A673 (cell line): ENCODE measurements at places on chromosomes 6 and 20.

DNA sequence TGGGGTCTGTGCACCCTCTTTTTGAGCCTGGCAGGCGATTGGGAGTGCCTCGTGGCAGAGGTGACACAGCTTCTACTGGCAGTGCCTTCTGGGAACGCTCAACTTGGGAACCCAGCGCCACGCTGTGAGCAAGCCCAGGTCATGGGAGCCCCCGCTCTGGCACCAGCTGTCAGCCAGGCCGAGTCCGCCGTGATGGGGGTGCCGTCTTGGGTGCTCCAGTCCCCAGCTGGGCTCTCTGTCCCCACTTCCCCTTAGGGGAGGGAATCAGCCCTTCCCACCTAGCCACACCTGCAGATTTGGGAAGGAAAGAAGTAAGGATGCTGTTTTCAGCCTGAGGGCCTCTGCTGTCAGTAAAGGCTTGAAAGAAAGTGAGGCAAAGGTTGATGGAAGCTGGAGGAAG, 31.0 kb upstream of the NTSR1 start:
- no peak for DNase-seq

- no peak for DNase-seq
Measured at GRCh38 chr6:25735261-25735660, 19.3 kb upstream of the SLC17A4 start.

DNA sequence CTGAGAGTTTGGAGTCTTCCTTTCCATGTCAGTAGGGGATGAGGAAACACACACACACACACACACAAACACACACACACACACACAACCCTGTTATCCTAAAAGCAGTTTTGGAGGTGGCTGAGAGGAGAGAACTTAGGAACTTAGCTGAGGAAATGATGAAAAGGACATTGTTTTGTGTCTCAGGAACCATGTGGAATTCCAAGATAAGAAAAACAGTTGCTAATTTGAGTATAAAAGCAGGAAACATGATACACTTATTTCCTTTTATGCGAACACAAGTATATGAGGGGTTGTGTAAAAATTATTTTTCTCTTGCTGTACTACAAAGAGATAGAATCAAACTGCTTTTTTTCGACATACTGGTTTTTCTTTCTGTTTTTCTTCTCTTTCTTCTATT, at the start of gene MYCT1:
Gene MYCT1, plus strand, starts transcription at position 264 of the 400 bp plus-strand sequence. Its CDS starts 6 bp downstream, at position 270.
- DNase-seq = no peak

DNA sequence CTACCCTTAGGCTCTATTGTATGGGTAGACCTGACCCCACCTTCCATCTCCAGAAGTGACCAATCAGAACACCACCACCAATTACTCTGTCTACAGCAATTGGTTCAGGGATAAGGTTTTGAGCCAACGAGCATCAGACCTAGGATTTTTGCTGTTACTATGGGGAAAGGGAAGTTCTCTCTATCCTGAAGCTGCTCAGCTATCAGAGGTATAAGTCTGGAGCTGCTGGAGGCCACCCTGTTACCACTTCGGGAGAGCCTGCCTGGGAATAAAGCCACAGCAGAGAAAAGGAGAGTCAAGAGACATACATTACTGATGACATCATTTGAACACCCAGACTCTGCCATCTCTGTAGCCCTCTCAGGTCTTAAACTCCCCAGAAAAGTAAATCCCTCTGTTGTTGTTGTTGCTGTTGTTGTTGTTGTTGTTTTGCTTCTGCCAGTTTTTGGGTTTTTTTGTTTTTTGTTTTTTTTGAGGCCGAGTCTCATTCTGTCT, 94.5 kb downstream of the PREX1 start:
- DNase-seq = peak; percentile 43

DNA sequence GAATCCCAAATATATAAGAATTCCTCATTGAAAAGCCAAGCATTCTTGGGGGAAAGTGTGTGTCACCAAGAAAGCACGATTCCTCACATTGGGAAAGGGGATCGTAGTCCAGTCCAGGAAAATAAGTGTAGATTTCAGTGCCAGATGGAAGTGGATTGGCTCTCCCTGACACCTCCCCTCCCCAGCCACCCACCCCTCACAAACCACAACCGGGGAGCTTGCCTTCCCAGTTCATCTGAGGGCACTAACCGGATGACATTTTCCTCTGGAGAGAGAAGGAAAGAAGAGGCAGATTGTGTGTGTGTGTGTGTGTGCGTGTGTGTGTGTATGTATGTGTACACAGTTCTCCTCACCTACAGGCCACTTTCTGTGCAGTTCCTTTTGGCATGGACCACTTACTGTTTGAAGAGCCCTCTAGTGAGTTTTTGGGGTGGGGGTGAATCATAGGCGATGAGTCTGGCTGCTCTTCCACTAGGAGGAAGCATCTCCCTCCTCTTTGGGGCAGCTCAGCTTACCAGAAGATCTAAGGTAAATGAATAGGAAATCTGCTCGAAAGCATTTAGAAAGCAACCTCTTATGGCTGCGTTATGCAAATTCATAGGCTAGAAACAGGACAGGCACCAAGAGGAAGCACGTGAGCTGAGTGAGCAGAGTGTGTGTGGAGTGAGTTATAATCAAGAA, 20.8 kb downstream of the DAAM2 start:
- DNase-seq = no peak

DNA sequence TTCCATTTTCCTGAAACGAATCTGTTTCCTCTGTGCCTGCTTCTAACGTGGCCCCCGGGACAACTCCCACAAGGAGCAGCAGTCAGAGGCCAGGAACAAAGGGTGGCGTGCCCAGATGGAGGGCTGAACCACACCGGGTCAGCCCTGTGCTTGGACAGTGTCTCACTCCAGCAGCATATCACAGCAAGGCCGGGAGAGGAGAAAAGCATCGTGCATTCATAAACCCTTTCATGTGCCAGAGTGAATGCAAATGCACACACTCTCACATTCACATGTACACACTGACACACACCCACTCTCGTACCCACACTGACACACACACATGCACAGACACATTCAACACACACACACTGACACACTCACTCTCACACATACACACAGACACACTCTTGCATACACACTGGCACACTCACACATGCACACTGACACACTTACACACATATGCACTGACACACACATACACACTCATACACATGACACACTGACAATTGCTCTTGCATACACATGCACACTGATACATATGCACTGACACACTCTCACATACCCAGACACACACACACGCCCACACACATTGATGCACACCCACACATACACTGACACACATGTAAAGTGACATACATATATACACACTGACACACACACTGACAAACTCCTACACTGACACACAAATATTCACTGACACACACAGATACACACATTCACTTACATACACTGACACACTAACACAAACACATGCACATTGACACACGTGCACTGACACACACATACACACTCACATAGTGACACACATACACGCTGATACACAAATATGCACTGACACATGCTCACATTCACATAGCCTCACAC, 237.0 kb downstream of the LRFN2 start:
- DNase-seq = no peak

- no peak for DNase-seq
Measured at GRCh38 chr20:472889-473292, 10.6 kb upstream of the TBC1D20 start.

GRCh38 chr20:24808616-24809015, 140.5 kb upstream of the CST7 start:
- DNase-seq = no peak

DNA sequence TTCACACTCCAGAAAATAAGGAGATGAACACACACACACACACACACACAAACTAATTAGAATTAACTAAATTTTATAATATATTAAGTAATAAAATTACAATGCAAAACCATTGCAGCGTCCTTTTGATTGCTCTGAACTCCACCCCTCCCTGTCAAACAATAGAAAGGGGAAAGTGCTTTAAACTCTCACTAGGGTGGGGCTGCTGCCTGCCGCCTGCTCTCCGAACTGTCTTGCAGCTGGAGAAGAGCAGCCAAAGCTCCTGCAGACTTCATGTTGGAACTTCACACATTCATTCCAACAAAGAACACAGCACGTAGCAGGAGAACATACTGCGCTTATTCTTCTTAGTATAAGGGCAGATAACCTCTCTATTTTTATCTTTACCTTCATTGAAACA, 83.2 kb downstream of the GCLC start:
- DNase-seq = no peak

DNA sequence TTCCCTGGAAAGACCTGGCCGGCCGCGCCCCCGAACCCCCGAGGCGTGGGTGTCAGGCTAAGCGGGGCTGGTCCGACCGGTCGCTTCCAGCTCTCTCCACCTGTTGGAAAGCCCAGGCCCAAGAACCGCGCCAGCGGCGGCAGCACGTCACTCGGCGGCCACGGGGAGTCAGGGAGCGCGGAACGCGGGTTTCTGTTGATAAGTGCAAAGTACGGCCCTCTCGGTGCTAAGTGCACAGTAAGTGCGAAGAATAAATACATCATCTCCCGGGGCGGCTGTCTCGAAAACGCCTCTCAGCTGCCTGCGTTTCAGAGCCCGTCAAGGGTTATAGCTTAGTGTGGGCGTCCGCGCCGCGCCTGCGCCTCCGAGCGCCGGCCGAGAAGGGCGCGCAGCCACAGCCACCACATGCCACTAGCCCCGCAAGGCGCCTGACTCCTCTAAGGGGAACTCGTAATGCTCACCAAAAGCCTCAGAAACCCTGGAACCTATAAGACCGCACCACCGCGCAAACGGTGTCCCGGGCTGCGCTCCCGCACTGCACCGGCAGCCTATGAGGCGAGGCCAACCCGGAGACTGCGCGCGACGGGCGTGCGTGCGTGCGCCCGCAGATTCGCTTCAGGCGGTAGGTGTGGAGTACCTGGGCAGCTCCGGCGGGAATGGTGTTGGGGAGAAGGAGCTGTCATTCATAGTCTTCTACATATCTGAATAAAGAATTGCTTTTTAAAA, 9.2 kb upstream of the TBX18 start:
- peak; percentile 68 for DNase-seq

- DNase-seq = peak; percentile 60
Measured at GRCh38 chr6:83867527-83868161, 8.2 kb downstream of the CYB5R4 start.

DNA sequence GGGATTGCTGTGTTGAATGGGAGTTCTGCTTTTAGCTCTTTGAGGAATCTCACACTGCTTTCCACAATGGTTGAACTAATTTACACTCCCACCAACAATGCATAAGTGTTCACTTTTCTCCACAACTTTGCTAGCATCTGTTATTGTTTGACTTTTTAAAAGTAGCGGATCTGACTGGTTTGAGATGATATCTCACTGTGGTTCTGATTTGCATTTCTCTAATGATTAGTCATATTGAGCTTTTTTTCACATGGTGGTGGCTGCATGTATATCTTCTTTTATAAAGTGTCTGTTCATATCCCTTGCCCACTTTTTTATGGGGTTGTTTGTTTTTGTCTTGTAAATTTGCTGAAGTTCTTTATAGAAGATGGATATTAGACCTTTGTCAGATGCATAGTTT, 588.3 kb upstream of the ADGRB3 start:
- no peak for DNase-seq

DNA sequence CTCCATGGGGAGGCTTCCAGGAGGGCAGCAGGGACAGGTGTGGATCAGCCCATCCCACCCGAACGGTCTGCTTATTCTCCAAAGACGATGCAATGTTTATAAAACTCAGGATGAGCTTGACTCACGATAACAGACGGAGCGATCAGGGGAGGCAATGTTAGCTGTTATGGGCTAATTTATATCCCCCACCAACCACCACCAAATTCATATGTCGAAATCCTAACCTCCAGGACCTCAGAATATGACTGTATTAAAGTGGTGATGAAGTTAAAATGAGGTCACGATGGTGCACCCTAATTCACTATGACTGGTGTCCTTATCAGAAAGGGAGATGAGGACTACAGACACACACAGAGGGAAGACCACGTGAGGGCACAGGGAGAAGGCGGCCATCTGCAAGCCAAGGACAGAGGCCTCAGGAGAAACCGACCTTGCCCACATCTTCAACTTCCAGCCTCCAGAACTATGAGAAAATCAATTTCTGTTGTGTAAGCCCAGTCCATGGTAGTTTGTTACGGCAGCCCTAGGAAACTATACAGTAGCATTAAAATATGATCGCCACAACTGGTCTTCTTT, 7.0 kb downstream of the ADTRP start:
- no peak for DNase-seq

GRCh38 chr6:104540743-104541142, 319.0 kb downstream of the HACE1 start:
- no peak for DNase-seq

GRCh38 chr20:49276961-49277785, 684 bp downstream of the ZNFX1 start:
- DNase-seq = peak; percentile 32

DNA sequence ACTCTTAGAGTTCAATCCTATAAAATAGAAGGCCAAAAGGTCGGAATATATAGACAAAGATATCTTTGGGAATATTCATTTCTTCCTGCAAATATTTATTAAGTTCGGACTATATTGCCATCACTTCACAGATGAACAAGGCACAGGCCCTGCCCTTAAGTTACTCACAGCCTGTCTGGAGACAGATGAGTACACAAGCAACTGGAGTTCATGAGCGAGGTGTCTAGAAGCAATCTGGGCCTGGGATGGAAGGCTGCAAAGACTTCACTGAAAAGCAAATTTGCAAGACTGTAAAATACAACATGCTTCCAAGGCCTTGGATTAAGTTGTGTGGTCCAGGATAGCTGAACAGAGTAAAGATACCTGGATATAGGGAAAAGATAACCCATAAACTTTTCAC, 56.7 kb upstream of the CEP85L start:
- DNase-seq = no peak

DNA sequence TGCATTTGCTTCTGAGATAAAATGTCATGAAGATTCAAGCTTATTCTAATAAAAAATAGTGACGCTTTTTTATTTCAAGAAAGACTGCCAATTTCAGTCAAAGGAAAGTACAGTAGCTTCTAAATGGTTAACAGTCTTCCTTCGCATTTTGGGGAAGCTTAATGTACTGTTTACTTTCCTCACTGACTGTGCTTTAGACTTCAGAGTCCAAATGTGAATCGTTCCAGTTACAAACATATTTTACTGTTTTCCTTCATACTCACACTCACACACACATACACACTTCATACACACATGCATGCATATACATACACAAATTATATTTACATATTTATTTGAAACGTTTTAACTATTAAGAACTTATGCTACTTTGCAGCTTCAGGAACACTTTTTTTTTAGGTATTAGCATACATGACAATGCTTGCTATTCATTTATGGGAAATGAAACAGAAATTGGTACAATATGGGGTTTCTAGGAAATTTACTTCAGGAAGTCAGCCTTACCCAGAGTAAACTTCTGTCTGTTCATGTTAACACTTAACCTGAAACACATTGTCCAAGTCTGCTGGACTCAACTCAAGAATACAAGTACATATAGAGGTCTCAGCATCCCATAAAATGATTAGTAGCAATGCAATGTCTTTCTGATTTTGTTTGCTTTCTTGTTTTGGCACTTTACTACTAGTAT, 145.4 kb downstream of the RPS12 start:
- DNase-seq = no peak

- DNase-seq = no peak
Measured at GRCh38 chr6:163489584-163489983, 75.1 kb downstream of the QKI start.
